ENCODE measurements at places on chromosomes 12 and 14.

DNA sequence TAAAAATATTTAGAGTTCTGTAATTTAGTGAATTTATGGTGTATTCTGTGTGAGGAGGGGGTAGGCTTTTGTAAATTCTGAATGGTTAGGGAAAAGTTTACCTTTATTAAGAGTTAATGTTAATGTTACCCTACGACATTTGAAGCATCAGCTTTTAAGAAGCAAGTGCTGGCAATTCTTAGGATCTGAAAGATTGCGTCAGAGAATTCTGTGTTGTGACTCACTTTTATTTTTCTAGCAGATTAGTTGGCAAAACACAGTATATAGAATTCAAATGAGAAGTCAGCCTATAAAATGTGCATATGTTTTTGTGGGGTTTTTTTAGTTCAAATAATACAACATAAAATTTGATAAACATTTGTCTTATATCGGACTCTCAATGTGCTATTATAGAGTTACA, 97.6 kb downstream of the RAD52 start:
- no peak for DNase-seq

GRCh38 chr12:106429043-106429552, 71.5 kb downstream of the POLR3B start:
- no peak for DNase-seq

DNA sequence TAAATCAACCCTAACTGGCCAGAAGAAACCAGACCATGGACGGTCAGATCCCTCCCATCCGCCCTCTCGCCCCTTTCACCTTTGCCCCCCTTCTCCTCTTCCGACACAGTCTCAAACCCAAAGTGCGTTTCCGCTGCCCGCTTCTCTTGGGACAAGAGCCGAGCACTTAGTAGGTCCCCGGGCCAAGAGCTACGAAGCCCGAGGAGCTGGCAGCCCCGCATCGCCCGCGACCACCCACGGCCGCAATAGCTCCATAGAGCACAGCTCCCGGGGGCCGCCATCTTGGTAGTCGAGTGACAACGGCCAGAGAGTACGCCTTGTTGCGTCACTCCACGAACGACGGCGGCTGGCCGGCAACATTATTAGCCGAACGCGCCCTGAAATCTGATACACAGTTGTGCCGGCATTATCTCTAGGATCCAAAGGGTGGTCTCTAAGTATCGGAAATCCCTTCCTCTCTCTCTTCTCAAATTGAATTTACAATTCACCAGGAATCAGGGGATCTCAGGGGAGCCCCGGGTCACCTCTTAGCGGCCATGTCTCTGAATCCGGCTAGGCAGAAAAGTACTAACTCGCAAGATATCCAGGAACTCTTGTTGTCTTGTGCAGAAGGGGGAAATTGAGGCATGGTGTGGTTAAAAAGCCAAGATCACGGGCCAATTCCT, at the start of gene COQ5:
Gene COQ5, minus strand, starts transcription at position 298 of the 665 bp plus-strand sequence. Its CDS starts 17 bp downstream, at position 281.
- peak; percentile 73 for DNase-seq

GRCh38 chr14:29648045-29648444, 279.6 kb downstream of the PRKD1 start:
- no peak for DNase-seq

- DNase-seq: no peak
These were observed 658 bp upstream of the CEP128 start for GRCh38 chr14:80942191-80942600.

GRCh38 chr14:65131301-65131701, 29.0 kb upstream of the MAX start:
- DNase-seq: no peak

GRCh38 chr12:50505675-50506530, 1.1 kb downstream of the DIP2B start:
- DNase-seq: no peak

- DNase-seq: no peak
These were observed 34.8 kb downstream of the DUSP16 start for GRCh38 chr12:12527820-12528296.

DNA sequence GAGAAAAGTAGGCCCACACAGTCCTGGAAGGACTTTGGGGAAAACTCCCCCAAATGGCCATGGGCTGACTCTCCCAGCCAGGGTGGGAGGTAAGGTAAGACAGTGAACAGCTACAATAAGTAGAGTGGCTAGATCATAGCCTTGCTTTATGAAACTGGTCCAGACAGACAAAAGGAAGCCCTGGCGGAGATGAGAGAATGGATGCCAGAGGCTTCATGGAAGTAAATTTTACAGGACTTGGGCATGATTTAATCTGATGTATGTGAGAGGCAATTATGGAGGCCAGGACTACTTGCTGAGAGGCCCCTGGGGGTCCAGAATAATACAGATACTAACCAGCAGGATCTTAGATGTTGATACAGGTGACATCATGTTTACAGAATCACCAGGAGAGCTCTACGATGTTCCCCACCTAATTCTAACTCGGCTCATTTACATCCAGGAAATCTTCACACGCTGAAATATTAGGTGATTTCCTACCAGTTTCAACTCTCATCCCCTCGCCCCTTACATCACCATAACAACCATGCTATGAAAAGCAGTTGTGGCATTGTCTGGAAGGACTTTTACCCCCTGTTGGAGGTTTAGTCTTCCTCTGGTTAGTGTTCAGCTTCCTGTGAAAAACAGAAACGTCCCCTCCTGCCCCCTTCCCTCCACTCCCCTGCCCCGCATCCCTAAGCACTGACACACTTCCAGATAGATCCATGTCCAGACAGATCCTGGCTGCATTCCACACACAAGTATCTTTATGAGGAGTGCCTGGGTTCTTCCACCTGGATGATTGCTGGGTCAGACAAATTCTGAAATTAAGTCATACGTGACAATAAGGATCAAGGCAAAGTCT, 39.5 kb upstream of the NT5DC3 start:
- peak; percentile 5 for DNase-seq
